ENCODE measurements at places on chromosomes 12 and 14.
A peak's percentile ranks its signal among the peaks of the same experiment; 100 is the strongest.

GRCh38 chr14:79050787-79051727 is 880.9 kb downstream of the NRXN3 start:
- peak; percentile 60 for DNase-seq

GRCh38 chr14:100439781-100440180 is 116.6 kb downstream of the SLC25A47 start:
- DNase-seq, result no peak

DNA sequence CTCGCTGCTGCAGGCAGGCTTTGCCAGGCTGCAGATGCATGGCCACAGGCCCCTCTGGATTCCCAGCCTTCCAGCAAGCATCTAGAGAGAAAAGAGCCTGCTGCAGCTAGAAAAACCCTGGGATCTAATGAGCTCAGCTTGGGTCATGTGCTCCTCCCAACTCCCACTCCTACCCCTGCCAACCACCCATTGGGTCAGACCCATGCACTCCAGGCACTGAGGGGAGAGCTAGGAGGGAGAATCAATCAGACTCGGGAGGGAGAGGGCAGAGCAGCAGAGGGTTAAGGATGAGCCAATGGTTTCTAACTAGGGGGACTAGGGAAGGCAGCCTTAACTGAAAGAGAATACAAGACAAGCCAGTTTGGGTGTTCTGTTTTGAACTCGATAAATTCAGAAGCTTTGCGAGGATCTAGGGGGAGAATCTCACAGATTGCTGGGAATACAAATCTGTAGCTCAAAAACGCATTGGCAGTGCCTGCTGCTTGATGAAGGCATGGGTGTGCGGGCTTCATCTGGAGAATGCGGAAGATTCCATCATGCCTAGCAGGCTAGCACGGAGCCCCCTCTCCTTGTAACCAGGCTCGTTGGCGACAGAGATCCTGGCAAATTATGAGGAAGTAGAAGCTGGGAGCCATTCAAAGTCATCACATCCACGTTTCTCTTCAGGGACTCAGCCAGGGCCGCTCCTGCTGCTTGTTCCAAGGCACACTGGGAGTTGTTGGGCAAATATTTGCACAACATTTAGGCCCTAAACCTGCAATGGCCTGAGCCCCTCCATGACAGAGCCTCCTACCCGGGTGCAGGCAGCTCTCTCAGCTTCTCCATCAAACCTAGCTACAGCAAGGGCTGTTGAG is 56.4 kb downstream of the VCPKMT start:
- DNase-seq, result peak; percentile 77

DNA sequence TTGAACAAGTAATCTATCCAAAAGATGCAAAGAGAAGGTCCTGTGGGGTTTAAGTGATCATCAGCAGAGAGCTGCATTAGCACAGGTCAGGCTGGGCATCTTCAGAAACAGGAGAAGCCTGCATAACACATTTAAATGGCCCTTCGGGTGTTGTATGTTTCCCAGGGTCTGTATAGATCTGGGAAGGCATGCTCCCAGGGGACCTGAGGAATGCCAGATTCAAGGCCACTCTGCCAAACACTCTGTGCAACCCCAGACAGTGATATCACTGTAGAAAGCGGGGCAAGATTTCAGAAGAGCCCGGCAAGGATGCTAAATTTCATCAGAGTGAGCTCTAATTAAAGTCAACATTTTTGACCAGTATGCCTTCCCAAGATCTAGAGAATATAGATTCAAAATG is 92.9 kb downstream of the ARMH4 start:
- DNase-seq, result no peak

- peak; percentile 42 for DNase-seq
Observed at GRCh38 chr14:90058876-90059458, 2.8 kb upstream of the KCNK13 start.

DNA sequence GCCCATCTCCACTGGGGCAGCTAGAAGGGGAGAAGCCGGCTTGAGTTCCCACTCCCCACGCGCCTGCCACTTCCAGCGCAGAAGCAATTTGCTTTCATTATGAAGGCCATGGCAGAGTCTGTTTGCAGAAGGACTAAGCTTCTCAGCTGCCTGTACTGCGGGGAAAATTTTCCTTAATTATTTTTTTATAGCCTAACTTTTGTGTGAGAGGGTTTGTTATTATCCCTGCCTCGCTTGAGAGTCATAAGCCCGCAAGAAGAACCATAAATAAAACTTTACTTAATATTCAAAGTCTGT is 56.0 kb upstream of the DLK1 start:
- DNase-seq, result no peak

DNA sequence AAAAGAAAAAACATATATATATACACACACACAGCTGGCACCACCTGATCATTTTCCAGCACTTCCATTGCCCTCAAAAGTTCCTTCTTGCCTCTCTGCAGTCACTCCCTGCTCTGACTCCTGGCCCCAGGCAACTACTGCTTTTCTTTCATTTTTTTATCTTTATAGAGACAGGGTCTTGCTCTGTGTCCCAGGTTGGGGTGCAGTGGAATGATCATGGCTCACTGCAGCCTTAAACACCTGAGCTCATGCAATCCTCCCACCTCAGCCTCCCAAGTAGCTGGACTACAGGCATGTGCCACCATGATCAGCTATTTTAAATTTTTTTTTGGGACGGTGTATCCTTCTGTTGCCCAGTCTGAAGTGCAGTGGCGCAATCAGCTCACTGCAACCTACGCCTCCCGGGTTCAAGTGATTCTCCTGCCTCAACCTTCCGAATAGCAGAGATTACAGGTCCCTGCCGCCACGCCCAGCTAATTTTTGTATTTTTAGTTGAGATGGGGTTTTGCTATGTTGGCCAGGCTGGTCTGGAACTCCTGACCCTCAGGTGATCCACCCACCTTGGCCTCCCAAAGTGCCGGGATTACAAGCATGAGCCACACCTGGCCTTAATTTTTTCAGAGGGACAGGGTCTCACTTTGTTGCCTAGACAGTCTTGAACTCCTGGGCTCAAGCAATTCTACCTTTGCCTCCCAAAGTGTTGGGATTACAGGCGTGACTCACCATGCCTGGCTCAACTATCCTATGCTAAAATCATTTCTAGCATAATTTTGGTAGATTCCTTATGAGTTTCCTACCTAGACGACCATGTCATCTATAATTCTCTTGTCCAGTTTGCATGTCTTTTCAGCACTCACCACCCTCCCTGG is 7.8 kb downstream of the HSP90AA1 start:
- no peak for DNase-seq

DNA sequence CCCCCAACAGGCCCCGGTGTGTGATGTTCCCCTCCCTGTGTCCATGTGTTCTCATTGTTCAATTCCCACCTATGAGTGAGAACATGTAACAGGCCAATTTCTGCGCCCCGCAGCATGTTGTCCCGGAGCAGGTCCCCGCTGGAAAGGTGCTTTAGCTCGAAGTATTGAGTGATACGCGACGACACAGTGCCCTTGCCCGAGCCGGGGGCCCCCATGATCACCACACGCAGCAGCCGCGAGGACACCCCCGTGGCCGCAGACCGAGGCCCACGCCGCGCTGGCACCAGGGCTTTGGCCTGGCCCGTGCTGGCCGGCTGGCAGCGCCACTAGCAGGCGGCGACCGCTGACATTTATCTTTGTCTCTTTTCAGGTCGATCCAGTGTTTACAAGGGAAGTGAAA is 91.7 kb downstream of the GLT1D1 start:
- DNase-seq, result no peak

GRCh38 chr12:54546511-54546910 is 2.9 kb upstream of the PDE1B start:
- DNase-seq, result no peak

DNA sequence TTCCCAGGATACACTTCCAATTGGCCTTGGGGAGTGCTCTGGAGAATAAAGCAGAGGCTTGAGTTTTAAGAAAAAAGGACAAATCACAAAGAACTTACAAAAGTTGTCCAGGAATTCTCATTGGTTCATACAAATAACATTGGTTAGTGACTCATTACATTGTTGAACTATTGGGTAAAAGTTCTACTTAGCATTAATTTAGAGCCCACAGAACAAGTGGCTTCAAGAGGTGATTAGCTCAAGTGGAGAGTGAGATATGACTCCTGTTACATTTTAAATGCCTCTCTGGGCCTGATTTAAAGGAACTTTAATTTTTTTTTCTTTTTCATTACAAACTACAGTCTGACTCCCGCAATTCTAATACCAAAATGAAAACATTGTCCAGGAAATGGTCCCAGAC is 72.9 kb downstream of the ASCL4 start:
- DNase-seq, result no peak

DNA sequence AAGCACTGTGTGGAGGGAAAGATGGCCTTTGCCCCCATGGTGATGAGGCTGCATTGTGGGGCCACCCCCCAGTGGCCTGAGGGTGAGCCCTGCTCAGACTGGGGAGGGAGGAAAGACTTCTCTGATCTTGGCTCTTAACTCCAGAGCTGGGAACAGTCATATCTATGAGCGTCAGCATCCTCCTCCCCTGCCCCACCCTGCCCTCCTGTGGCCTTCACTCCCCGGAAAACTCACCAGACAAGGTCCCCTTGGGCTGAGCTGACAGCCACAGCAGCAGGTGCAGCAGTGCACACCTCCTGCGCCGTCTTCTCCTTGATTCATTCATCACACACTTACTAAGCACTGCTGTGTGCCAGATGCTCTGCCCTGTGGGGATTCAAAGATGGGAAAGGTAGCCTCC is 98.8 kb downstream of the B4GALNT3 start:
- DNase-seq, result no peak

DNA sequence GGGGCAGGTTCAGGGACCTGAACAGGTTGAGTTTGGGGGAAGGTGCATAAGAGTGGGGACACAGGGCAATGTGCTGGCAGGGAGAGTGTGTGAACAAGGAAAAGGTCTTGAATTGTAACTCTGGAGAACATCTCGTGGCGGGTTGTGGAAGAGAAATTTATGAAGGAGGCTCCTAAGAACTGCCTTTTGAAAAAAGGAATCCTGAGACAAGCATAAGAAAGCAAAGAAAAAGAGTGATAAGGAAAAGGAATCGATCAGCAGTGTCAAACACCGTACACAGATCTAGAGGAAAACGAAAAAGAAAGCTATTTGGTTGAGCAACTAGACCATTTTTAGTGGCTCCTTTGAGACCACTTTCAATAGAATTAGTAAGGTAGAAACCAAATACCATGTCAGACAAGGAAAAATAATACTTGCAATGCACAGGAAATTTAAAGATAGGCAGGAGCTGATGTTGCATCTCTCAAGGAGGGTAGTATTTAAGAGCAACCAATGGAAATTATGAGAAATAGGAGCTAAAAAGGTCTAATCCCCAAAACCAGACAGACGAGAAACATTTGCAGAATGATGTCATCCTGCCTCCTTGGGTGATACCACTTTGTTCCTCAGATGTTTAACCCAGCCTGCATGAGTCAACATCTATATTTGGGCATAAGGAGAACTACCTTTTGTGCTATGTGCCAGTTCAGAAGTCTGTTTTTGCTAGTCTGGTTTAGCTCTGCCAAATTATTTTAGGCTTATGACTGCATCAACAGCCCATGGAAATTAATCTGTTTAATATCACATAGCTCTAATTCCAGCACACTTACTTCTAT is 64.5 kb upstream of the STK38L start:
- peak; percentile 95 for DNase-seq

DNA sequence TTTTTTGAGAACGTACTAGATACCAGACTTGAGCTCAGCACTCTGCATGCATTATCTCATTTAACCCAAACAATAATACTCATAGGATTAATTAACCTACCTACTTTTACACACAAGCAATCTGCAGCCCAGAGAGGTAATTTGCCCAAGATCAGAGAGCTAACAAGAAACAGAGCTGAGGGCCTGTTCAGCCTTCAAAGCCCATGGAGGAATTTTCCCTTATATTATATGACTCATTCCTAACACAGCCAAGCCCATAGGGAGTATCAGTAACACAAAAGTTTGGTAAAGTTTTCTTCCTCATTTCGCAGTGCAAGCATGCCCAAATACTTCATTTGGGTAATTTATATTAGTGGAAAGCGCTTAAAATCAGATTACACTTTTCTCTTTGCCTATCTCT is 94.7 kb downstream of the GALC start:
- no peak for DNase-seq

DNA sequence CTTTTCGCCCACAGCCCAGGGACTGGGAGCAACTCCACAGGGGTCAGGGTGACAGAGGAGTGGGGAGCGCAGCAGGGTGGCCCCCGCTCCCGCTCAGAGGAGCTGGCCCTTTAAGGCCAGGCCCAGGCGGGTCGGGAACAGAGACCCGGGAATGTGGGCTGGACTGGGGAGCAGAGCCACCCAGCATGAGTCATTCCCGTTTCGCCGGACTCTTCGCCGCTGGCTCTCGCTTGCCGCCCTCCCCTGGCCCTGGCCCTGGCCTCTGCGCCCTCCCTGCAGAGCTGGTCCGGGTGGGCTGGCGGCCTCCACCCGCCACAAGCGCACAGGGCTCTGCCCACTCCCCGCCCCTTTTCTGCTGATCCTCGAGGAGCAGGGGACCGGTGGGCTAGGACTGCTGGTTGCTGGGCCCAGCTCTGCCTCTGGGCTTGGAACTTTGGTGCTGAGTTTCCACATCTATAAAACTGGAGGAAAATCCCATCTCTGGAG is 92.8 kb downstream of the NINJ2 start:
- no peak for DNase-seq

DNA sequence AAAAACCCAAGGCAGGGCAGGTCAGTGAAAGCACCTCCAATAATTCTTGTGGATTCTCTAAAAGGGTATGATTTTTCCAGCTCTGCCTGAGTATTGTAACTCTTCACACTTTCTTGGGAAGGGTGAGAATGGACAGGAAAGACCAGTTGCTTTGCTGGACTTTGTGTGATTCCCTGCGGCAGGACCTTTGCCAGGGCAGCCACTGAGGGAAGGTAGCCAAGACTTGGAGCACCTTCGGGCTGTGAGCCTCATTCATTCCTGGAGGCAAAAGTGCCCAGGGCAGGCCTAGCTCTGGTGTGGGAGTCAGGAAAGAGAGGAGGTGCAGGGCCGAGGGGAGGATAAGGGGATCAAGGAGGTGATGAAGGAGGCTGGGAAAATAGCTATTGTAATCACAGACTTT is 80.2 kb downstream of the VCPKMT start:
- no peak for DNase-seq

GRCh38 chr12:109815757-109816617 is 17.2 kb downstream of the TRPV4 start:
- no peak for DNase-seq

DNA sequence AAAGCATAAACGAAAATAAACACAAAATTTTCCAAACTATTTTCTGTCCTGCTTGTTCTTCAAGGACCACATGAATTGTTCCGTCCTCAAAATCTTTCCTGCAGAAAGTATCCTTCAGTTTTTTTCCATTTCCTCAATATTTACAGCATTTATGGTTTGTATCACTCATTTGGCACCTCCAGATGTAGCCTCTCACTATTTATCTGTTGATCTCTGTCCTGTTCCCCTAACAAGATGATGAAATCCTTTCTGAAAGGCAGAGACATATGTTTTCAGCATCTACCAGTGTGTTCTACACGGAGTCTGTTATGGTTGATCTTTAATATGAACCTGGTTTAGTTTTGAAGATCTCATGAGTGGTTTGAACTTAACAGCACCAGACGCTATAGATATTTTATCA is 490.2 kb downstream of the NELL2 start:
- DNase-seq, result no peak

GRCh38 chr14:93878871-93879270 is 48.3 kb upstream of the FAM181A start:
- DNase-seq, result no peak

- peak; percentile 21 for DNase-seq
Observed at GRCh38 chr12:96986883-96987523, 79.9 kb downstream of the NEDD1 start.

Measured in inflammatory macrophage treated with lipopolysaccharide for 4 hours (primary cell).